ENCODE measurements at places on chromosomes 1 and 21.

DNA sequence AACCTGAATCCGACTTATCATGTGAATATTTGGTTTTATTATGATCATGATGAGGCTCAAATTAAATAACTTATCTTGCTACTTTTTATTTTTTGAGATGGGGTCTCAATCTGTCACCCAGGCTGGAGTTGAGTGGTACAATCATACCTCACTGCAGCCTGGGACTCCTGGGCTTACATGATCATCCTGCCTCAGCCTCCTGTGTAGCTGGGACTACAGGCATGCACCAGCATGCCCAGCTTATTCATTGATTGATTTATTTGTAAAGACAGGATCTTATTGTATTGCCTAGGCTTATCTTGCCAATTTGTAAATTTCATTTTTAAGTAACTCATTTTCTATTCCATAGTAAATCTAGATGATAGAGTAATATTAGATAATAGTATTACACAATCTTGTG lies 84.3 kb downstream of the COL11A1 start:
- no peak for DNase-seq

DNA sequence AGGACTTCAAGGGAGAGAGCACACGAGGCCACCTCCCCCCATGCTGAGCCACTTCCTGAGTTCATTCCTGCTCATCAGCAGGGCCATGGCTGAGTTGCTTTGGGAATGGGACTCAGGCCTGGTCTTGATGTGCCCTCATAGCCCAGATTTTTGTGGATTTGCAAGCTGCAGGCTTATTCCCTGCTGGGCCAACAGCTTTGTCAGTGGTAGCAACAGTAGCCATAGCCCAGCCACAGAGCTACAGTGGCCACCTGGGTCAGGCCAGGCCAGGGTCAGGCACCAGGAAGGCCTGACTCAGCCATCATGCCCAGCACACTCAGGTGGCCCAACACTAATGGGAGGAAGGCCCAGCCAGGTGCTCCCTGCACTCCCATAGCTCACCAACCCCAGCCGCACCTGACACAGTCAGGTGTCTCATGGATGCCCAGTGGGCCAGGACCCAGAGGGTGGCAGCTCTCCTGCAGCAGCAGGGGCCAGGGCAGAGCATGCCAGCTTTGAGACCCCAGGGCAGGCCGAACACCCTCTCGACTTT lies 33.5 kb downstream of the EPHA2 start:
- DNase-seq, result no peak

GRCh38 chr1:228087771-228088251 lies 5.3 kb downstream of the ARF1 start:
- no peak for DNase-seq

DNA sequence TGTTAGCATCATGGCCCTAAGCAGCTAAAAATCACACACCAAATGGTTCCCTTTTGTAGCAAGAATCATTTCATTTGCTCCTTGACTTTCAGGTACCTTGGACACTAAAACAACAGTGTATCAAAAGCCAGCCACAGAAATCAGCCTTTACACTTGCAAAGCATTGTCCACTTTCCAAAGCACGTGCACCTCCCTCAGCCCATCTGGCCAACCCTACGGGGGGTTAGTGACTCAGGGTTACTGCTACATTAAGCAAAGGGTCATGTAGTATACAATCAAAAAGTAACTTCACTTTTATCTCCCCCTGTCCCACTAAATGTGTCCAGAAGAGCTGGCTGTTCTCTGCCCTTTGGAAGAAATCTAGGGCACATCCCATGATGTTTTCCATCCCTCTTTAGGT lies 149.7 kb downstream of the HIVEP3 start:
- no peak for DNase-seq

GRCh38 chr1:43572538-43572937 lies 41.9 kb downstream of the PTPRF start:
- DNase-seq, result no peak

DNA sequence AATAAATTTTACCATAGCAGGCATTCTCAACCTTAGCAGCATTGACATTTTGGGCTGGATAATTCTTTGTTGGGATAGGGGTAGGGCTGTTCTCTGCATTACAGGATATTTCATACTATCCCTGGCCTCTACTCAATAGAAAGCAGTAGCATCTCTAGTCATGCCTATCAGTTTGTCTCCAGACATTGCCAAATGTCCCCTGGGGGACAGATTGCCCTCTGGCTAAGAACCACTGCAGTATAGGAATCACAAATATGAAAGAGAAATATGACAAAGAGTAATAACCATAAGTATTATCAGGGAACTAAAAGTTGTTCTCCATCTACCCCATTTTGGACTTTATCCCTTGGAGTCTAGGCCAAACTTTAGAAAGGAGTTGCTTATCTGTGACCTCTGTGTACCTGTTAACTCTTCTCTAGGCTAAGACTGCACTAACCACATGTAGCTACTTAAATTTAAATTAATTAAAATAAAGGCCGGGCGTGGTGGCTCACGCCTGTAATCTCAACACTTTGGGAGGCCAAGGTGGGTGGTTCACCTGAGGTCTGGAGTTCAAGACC lies 76.1 kb downstream of the AGO3 start:
- no peak for DNase-seq

DNA sequence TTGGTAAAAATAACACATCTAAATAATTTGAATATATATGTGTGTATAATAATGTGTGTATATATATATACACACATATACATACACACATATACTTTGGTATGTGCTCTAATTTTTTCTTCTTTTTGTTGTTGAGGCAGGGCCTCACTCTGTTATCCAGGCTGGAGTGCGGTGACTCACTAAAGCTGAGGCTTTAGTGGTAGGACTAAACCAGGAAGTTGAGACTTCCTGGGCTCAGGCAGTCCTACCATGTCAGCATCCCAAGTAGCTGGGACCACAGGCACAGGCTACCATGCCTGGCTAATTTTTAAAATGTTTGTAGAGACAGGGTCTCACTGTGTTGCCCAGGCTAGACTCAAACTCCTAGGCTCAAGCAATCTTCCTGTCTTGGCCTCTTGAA lies 46.7 kb upstream of the CXADR start:
- no peak for DNase-seq

DNA sequence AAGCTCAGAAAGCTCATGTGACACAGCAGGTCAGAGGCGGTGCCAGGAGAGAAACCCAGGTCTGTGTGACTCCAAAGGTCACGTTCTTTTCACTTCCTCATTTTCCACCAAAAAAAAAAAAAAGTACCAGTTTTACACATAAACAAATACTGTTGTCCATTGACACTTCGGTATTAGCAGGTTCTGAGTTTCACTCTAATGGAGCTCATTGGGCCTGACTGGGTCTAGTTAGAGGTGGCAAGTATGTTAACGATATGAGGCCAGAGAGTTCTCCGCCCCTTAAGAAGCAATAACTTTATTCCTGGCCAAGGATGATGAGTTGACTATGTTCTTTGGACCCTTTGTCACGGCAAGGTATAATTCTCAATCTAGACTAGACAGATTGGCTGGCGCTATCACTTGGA lies 30.0 kb upstream of the SDE2 start:
- no peak for DNase-seq

Data from stimulated activated CD4-positive, alpha-beta T cell treated with anti-CD3 and anti-CD28 coated beads, Interleukin-1b, Interleukin-23, amount 100 ng/mL, for 1 hour (primary cell).